ENCODE measurements at places on chromosomes 12 and 14.

DNA sequence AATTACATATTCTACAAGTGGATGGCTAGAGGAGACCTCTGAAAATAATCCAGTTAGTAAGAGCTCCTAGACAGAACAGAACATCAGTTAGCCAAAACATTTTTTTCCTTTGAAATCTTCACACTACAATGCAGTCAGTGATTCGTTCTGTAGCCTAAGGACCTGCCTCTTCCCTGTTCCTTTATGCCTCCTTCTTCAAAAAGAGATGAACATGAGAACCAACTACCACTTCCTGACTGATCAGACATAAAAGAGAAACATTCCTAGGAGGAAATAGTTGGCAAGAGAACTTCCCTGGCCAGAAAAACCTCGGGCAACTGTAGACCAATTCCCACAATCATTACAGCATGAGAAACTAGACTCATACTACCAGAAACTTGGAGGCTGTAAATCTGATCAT lies 29.4 kb downstream of the ITPR2 start:
- peak; percentile 83 for DNase-seq

- DNase-seq, result no peak
These were observed 18.5 kb upstream of the CCDC175 start for GRCh38 chr14:59595071-59595470.

DNA sequence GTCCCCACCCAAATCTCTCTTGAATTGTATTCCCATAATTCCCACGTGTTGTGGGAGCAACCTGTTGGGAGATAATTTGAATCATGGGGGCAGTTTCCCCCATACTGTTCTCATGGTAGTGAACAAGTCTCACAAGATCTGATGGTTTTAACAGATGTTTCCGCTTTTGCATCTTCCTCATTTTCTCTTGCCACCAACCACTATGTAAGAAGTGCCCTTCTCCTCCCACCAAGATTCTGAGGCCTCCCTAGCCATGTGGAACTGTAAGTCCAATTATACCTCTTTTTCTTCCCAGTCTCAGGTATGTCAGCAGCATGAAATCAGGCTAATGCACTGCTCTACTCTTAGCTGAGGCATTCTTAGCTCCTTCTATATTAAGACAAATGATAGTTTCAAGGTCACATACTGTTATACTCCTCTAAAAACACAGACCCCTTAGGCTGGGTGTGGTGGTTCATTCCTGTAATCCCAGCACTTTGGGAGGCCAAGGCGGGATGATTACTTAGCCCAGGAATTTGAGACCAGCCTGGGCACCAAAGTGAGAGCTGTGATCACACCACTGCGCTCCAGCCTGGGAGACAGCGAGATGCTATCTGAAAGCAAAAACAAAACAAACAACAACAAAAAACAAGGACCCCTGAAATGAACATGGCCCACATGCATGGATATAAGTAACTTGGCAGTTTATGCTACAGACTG lies 3.6 kb downstream of the SCAF11 start:
- no peak for DNase-seq

GRCh38 chr12:38872561-38872960 lies 32.8 kb downstream of the CPNE8 start:
- DNase-seq, result no peak

- DNase-seq, result no peak
These were observed at the start of gene SLC7A8 for GRCh38 chr14:23183479-23183878. Gene SLC7A8, minus strand, starts transcription at chr14:23183660. Its CDS starts 746 bp downstream, at chr14:23182914.

GRCh38 chr14:71400871-71401321 lies 493.6 kb downstream of the PCNX1 start:
- no peak for DNase-seq

DNA sequence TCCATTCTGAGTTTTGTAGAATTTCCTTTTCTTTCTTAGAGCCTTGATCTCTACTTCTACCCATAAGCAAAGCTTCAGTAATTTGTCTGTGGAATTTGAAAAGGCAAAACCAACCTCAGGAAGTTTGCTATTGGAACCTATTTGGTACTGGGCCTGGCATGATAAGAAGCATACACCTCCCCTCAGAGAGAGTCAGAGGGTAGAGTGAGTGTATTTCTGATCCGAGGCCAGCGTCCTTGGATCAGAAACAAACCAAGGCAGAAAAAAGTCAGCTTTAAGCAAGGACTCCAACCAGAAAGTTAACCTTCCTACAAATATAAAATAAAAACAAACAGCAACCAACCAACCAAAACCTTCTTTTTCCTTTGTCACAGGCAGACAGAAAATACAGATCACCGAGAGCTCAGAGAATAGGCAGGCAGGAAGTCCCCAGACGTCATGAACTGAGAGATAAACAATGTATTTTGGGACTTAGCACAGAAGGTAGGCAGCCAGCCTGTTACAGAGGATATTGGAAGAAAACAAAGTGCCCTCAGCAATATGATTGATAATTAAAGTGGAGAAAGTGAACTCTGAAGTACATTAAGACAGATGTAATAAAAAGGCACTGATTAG lies 141.5 kb downstream of the NEDD1 start:
- DNase-seq, result no peak

DNA sequence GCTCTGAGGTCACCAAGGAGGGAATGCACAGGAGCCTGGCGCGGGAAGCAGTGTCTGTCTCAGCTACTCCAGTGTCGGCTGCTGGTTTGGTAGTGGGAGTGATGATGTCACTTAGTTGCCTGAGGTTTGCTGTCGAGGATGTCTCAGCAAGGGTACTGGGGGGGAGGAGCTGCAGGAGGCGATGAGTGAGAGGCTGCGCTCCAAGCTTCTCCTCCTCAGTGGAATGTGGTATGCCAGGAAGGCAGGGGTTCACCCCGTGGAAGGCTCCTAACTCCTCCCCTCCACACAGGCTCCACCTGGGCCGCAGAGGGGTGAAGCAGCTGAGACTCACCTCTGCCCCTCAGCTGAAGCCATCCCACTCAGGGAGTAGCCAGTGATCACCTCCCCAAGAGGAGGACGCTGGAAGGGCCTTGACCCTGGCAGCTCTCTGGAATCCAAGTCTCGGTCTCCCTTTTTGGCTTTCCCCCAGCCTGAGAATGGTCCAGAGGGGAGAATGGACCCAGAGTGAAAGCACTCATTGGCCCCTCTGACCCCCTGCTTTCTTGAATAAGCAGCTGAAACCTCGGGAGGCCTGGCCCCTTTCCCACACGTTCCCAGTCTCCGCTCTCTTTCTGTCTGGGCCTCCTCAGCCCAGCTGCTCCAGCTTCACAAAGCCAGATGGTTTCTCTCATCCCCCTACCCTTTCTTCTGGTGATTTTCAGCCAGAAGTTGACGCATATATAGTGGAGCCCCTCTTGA lies 178.9 kb upstream of the FKBP4 start:
- no peak for DNase-seq

DNA sequence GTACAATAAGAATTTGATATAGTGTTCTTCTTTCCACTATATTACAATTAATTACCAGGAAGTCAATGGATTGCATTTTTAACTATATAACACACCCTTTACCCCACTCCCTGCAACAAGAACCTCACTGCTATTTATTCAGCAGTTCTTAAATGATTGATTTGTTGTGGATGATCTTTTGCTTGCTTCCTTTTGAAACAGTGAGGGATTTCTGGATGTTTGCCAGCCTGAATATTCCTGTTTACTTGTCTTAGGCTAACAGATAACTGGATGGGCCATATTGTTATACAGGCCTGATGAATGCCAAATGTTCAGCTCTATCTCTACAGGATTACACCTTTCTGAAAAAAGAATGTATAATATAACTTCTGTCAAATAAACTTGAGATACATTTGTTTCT lies 497.6 kb downstream of the APAF1 start:
- no peak for DNase-seq

- no peak for DNase-seq
These were observed 170.1 kb downstream of the NRXN3 start for GRCh38 chr14:78340250-78340649.

DNA sequence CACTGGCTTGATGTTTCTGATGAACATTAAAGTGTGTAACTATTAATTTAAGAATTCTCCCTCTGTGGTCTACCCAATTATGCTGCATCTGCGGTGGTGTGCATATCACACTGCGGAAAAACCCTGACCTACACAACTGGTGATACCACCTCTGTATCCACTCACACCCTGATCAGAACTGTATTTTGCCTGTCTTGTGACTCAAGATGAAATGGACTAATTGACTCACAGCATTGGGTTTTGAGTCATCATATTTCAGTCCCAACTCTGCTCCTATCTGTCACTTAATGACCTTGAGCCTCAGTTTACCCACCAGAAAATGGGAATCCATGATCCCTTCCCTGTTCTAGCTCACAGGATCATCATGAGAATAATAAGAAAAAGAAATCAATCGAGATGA lies 65.6 kb downstream of the NUAK1 start:
- DNase-seq, result no peak

DNA sequence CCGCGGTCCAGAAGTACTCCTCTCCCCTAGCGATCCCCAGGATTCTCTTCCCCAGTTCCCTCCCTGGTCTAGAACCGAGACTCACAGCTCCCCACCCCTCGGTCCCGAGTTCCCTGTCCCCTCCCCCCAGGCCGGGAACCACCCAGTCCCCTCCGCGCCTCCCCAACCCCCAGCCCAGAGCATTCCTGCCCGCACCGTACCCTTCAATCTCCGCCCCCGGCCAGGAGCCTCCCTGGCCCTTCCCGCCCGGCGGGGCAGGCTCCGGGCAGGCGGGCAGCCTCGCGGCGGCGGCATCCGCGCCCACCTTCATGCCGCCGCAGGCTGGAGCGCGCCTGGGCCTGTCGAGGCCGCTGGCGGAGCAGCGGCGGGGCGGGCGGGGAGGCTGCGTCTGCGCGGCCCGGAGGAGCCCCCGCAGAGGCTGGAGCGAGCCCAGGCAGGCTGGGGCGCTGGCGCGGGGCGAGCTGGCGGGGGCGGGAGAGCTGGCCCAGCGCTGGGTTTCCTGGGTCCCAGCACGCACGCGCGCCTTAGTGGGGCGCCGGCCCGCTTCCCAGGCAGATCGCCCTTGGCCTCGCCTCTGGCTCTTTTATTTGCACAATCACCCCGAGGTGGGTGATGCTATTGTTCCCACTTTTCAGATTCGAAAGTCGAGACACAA lies 22.2 kb upstream of the GPR132 start:
- DNase-seq, result peak; percentile 62

DNA sequence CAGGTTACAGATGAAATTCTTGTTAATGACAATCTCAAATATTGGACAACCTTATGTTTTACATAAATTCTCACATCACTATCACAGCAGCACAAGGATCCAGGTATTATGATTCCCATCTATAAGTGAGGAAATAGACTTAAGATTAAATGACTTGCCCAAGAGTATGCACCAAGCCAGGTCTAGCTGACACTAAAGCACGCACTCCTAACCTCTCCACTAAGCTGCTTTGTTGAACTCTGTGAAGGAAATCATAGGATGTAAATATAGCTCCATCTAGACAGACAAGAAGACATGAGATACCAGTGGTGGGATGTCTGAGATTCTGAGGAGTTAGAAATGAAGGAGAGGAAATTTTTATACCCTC lies 87.9 kb downstream of the PHLDA1 start:
- no peak for DNase-seq

GRCh38 chr12:19171731-19172130 lies 42.2 kb downstream of the PLEKHA5 start:
- DNase-seq, result no peak

DNA sequence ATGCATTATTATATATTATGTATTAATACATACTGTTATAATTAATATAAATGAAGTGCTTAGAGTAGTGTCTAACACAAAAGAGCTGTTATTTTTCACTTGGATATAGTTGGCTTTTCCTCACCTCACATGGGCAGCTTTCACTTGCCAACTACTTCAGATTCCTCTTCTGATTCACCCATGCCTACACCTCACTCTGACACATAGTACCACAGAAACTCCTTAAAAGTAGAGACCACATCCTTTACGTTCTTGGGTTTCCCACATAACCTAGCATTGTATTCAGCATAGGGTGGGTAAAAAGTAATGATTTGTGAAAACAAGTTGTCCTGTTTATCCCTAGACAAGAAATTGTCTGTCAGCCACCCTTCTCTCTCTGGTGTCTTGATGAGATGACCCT lies 61.0 kb downstream of the DIO2 start:
- DNase-seq, result no peak

- DNase-seq, result no peak
These were observed 85.2 kb upstream of the ZFP36L1 start for GRCh38 chr14:68877993-68878575.

- DNase-seq, result no peak
These were observed 768.8 kb upstream of the TBX3 start for GRCh38 chr12:115452751-115453281.

DNA sequence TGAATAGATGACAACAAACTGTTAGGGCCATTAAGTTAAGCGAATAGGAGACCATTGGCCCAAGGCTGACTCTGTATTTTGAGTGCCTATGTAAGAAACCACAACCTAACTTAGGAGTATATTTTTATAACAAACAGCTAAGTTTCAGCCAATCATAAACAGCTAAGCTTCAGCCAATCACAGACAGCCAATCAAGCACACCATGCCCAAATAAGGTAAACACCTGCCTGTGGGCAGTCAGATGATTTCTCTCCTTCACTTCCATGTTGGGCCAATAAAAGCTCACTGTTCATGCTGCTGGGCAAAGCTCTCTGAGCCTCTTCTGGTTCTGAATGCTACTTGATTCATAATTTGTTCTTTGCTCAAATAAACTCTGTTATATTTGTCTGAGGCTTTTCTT lies 344.6 kb downstream of the BTG1 start:
- DNase-seq, result no peak

DNA sequence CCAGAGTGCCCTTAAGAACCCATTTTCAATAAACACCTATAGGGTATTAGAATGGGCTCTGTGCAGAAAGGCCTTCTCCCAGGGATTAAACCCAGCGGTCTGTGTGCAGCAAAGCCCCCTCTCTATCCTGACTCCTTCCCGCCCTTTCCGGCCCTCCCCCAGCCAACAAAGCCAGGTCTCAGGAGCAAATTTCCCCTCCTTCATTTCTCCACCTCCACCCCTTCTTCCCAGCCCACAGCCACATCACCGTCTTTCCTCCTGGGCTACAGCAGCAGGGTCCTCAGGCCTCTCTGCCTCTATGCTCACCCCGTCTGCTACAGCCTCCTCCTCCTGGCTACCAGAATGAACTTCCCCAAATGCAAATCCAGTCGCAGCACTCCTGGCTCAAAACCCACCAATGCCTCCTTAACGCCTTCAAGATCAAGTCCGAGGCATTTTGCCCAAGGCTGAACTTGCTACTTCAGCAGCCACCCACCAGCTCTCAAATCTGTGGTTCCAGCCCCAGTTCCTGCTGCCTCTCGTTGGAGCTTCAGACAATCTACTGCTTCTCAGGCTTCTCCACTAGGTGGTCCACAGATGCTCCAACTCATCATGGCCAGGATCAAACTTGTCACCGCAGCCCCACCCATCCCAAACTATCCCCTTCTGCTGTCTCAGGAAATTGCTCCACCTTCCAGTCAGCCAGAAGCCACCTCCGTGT lies 134.8 kb downstream of the BCL11B start:
- DNase-seq, result no peak

DNA sequence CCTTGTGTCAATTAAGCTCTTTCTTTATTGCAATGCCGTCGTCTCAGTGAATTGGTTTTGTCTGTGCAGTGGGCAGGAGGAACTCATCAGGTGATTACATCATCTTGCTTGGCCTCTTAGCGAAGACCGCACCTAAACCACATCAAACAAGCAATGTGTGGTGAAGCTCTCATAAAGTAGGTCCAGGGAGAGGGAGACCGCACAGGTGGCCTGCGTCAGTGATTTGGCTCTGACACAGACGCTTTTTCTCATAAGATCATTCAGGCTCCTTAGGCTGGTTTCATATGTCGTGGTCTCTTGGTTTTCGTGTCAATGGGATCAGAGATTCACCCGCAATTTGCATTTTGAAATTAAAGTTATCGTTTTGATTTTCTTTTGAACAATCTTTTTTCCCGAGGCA lies 6.7 kb upstream of the TESC start:
- no peak for DNase-seq

Data from AG10803 (cell line).